ENCODE measurements at places on chromosomes 16 and 17.

GRCh38 chr17:48406936-48407567, 23.0 kb downstream of the SKAP1 start:
- no peak for DNase-seq

GRCh38 chr17:62998665-62999393, 32.8 kb downstream of the TANC2 start:
- DNase-seq: no peak

GRCh38 chr17:6021627-6022026, 48.6 kb upstream of the WSCD1 start:
- DNase-seq: no peak

GRCh38 chr16:68486502-68487202, 38.3 kb upstream of the SMPD3 start:
- DNase-seq: no peak

- DNase-seq: peak; percentile 67
Observed at GRCh38 chr17:82963104-82963950, 116.1 kb upstream of the METRNL start.

- no peak for DNase-seq
Observed at GRCh38 chr17:70266394-70266793, 97.1 kb downstream of the KCNJ2 start.

DNA sequence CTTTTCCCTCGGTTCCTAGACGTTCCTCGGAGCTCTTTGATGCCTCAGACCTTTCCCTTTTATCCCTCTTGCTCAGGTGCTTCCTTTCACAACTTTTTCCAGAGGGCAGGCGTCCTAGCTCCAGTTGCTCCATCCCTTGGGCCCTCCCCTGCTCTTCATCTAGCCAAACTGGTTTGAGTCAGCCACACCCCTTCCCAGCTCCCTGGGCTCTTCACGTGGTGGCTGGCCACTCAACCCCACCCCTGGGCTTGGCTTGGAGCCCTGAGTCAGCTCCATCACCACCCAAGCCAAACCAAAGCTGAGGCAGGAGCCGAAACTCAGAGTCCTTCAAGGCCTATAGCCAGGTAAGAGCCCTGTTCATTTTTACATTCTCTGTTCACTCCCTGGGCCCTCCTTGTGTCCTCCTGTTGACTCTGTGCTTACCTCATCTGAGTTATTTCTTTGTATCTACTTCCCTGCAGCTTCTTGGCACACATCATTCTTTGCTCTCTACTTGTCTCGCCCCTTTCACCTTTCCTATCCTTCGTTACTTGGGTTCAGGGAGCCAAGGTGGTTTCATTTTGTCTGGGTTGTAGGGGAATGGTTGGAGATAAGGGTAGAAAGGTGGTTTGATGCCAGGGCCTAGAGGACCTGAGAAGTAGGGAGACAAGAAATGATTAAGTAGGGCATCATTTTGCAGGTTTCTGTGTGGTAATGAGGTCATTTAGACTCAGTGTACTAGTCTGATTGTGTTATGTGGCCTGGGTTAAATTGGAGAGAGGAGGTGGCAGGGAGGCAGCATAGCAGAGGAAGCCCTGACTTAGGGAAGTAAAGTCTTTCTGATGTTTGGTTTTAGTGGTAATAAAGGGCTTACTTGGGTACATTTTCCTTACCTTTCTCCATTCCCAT, 7.6 kb upstream of the PHKG2 start:
- peak; percentile 12 for DNase-seq

DNA sequence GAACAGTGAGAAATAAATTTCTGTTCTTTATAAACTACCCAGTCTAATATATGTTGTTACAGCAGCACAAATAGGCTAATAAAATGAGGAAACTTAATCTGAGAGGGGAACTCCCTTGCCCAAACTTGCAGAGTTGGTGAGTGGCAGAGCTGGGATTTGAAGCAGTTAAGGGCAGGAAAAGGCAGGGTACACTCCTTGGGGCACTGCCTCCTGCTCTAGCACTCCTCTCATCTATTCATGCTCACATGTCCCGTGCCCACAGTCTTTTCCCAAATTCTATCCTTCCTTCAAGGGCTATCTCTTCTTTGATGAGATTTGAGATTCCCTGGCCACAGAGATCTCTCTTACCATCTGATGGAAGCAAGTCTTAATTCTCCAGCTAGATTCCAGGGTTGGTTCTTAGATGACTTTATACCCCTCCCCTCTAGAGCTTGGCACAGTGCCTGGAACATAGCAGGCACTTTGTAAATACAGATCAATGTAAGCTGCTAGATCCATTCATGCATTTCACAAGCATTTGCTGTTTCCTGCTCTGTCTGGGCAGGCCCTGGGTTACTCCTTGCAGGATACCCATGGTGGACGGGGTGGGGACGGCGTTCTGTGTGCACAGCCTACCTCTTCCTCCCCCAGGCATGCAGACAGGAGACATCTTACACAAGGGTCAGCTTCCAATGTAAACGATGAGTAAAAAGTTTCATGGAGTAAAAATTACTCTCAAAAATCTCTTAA, 39.2 kb upstream of the ABCC12 start:
- DNase-seq: peak; percentile 4

DNA sequence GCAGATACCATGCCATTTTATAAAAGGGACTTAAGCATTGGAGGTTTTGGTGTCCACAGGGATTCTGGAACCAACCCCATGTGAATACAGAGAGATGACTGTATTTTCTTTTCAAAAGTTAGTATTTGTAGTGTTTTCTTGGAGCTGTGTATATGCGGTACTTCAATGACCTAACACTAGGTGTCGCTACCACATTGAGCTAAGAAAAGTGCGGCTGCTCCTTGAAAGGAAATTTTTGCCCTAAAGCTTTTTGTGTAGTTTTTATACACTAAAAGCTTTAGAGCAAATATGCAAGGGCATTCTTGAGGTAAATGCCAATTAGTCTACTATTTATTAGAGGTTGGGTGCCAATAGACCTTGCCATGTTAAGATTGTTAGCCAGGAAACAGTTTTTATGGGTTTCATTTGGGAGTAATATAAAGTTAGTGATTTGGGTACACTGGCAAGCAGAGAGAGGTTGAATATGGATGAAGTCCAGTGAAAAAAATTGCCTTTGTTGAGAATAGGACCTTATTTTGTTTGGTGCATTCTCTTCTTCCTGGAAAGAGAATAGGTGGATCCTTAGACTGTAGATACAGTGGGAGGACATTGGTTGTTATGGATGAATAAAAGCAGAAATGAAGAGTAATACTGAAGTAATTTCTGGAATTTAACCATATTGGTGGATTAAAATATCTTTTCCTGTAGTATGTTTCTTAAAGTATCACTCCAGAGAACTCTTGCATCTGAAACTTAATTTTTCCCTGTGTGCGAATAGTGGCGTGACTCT, 43.3 kb downstream of the BCAS3 start:
- peak; percentile 47 for DNase-seq

- DNase-seq: no peak
Observed at GRCh38 chr17:33091271-33091670, 99.6 kb downstream of the SPACA3 start.

- DNase-seq: no peak
Observed at GRCh38 chr17:9226130-9226793, 205.0 kb downstream of the NTN1 start.

DNA sequence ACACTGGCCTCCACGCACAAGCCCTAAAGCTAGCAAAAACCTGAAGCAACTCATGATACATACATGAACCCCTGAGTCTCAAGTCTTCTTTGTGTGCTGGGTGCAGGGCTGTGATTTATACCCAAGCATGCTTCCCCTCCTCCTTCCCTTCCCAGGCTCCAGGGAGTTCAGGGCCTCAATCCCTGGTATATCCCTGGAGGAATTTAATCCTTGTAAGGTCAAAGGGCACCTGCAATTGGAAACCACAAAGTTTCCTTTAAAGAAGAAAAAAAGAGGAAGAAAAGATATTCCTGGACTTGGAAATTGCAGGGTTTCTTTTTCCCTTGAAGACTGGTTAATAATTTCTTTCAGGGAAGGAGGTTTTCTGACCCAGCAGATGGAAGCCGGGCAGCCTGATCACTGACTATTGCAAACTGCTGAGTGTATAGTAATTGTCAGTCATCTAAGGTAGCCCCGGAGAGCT, 182.3 kb downstream of the AATF start:
- peak; percentile 27 for DNase-seq

DNA sequence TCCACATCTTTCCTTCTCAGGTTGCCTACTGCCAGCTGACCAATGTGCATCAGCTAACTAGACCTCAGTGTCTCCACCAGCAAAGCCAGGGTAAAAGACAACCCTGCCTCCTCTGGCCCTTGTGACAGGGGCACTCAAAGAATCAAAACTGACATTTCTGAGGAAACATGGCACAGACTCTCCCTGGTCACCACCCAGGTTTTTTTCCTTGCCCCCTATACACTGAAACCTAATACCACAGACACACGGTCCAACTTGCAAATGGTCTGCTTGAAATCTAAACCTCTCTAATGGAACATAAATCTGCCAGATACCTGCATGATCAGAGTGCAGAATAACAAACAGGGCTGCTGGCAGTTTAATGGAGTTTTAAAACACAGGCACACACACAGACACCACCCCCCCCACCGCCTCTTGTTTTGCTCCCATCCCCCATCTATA, 19.5 kb upstream of the CORO6 start:
- peak; percentile 82 for DNase-seq

DNA sequence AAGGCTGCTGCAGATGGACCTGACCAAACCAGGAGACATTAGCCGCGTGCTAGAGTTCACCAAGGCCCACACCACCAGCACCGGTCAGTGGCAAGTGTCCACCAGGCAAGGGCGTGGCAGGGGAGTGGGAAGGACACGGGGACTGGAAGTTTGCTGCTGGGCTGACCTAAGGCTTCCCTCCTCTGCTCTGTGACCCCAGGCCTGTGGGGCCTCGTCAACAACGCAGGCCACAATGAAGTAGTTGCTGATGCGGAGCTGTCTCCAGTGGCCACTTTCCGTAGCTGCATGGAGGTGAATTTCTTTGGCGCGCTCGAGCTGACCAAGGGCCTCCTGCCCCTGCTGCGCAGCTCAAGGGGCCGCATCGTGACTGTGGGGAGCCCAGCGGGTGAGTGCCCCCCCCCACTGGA, 4.8 kb downstream of the HSD11B2 start:
- DNase-seq: no peak

- DNase-seq: no peak
Observed at GRCh38 chr17:53629188-53629587, 193.5 kb upstream of the KIF2B start.

DNA sequence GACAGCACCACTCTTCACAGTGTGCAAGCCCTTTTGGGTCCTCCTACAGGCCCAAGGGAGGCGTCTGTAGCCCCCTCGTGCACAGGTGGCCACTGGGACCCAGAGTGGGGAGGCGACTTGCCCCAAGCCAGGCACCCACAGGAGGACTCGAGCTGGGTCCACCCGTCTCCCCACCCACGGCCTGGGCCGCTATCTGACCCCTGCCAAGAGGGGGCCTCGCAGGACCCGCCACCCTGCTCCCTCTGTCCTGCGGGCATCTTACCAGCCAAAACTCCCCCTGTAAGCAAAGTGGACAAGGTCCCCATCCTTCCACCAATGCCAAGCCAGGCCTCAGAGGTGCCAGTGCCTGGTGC, 31.1 kb downstream of the CNGB1 start:
- DNase-seq: no peak

DNA sequence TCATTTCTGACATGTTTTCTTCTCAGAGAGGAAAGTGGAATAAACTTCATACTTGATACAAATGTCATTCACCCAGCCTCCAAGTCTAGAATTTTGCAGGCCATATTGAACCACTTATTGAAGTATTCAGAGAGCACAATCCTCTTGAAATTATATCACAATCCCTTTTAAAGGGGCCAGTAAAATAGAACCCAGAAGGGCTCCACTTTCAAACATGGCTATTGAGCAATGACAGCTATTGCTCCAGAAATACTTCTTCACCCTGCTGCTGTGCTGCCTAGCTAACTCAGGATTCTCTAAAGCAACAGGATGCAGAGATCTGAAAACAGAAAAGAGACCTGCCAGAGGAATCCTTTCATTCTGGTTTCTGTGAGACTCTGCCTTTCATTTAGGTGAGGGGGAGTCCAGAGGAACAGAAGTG, 275.0 kb upstream of the CDH5 start:
- no peak for DNase-seq

DNA sequence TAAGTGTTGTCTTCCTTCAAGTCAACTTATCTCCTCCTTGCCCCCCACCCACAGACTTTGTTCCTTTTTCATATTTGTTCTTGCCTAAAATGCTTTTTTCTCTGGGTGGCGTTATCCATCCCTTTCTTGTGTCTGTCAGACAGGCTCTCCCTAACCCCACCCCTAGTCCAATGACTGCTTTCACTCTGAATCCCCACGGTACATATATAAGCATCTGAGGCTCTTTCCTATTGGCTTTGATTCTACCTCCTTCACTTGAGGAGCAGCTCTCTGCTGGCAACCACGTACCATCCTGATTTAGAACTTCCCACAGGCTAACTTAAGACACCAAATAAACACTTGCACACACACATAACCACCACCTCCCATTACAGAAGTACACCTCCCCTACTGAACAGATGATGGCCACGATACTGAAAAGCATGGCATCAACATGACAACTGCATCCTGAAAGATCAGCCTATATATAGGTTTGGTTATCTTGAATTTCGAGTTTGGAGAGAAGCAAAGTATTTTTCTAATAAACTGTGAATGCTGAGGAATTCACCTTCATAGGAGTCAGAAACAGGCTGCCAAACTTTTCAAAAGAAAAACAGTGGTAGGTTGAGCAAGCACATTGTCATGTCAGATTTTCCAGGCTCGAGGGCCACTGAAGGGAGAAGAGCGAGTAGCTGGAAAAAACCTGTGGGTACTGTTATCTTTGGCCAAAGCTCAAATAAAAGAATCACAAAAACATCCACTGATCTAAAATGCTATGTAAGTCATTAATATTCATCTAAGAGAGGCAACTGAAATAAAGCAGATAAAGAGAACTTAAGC, 24.3 kb downstream of the STAT3 start:
- DNase-seq: no peak

DNA sequence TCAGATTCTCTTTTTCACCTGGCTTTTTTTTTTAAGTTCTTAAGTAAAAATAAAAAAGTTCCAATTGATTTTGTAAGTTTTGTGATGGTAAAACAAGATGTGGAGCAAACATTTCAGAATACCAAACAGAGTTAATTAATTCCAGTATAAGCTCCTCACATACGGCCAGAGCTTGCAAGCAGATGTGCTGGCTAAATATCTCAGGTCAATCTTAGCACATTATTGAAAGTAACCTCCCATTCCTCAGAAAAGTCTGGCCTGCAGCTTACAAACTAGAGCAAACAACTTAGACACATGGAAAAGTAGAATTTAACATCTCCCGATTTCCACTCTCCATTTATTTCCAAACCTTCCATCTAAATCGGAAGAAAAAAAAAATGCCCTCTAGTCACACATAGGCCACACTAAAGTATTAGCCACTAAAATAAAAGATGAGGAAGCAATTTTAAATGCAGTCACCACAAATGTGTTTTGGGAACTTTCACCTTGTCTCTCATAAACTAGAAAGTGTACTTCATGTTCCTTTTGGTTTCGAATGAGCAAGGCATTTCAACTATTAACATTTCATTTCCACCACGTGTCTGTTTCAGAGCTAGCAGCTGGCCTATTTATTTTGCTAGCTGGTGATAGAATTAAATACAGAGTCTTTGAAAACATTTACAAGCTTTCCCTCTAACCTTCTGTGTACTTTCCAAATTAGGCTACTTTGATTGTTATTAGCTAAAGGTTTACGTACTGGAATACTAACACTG, 143.3 kb downstream of the STX8 start:
- DNase-seq: peak; percentile 31

All from left renal pelvis (tissue), 4 donors.